Thymus (tissue), 14 donors: ENCODE measurements at places on chromosomes 2 and 18. TPM values are rescaled to one million over a fixed set of nuclear protein-coding genes. Genes with fewer than 3 reads are reported as not detected.
A peak's percentile ranks its signal among the peaks of the same experiment; 100 is the strongest.

GRCh38 chr2:146415291-146415690, 1429.5 kb upstream of the ACVR2A start:
- no peak overlapping the region for H3K4me3 ChIP-seq
- no peak overlapping the region for H3K27ac ChIP-seq
- no peaks in the 10 kb centered on the region for H3K36me3 ChIP-seq
- no peaks in the 10 kb centered on the region for H3K4me1 ChIP-seq

Gene LRPPRC
- total RNA-seq = 52.7 TPM

Gene CFC1
- total RNA-seq = 11.4 TPM

Gene PROM2
- total RNA-seq = 2.3 TPM

- H3K4me3 ChIP-seq = peak overlapping the region; percentile 42
- DNase-seq = peak; percentile 79
- H3K27me3 ChIP-seq = peaks cover 12% of the 10 kb centered on the region
- no peak overlapping the region for H3K27ac ChIP-seq
- H3K36me3 ChIP-seq = no peaks in the 10 kb centered on the region
These were observed 38.6 kb upstream of the POLE4 start for GRCh38 chr2:74919827-74920226.

DNA sequence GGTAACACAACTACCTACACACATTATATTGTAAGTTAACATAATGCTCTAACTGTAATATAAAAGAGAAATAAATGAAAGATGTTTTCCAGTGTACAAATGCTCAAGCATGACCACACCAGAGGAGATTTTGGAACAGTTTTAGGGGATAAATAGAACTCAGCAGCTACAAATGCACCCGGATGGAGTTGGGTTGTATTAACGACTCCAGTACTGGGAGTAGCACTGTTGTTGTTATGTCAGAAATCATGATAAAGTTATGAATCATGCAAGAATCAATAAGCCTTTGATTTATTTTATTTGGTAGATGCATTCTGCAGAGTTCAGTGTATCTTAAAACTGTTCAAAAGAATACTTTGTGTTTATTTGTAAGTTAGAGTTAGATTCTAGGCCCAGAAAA, 126.9 kb downstream of the MAP3K20 start:
- no peak overlapping the region for H3K27ac ChIP-seq
- H3K36me3 ChIP-seq = no peaks in the 10 kb centered on the region
- no peak for DNase-seq
- no peaks in the 10 kb centered on the region for H3K27me3 ChIP-seq
- no peaks in the 10 kb centered on the region for H3K4me1 ChIP-seq
- H3K4me3 ChIP-seq = no peak overlapping the region

DNA sequence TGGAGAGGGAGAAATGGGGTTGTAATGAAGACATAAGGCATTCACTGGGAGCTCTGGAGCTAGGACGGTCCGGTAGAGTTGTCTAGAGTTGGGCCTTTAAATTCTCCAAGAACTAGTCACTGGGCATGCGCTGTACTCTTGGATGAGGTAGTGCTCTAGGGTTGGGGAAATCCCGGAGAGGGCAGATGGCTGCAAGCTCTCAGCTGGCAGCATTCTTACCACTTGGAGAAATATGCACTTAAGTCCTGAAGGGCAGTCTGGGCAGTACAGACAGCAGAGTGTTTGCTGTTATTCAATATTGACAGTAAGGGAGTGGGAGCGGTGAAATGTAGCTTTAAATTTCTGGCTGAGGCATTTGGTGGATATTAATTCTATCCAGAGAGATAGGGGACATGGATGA, 214.6 kb downstream of the RDH14 start:
- no peak for DNase-seq
- H3K36me3 ChIP-seq = no peaks in the 10 kb centered on the region
- no peaks in the 10 kb centered on the region for H3K4me1 ChIP-seq
- no peak overlapping the region for H3K4me3 ChIP-seq

DNA sequence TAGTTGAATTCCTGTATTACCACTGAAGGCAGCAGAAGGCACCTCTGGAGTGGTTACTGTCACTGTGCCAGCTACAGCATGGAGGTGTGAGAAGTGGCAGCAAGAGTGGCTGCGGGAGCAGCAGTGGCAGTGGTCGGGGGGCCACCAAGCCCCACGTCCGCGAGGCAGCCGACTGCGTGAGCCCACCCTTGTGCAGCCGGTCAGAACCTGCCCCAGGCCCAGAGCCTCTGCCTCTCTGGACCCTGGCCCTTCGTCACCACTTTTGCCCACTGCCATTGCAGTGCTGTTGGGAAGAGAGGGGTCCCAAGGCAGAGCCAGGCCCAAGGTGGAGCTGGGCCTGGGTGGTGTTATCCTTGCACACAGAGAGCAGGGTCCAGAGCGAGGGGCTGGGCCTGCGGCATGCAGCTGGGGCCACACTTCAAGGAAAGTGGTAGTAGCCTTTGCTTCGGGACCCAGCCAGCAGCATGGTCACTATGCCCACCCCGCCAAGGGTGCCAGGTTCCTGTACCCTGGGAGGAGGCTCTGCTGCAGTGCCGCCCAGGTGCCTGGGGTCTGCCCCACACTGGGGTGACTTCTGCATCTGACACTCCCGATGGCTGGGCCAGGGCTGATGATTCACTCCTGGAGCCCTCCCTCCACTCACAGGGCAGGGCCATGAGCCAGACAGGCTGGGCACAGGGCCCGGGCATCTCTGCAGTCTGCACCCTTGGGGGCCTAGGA, 450.1 kb upstream of the LRATD1 start:
- H3K4me1 ChIP-seq = no peaks in the 10 kb centered on the region
- H3K27me3 ChIP-seq = no peaks in the 10 kb centered on the region
- no peaks in the 10 kb centered on the region for H3K36me3 ChIP-seq
- H3K27ac ChIP-seq = no peak overlapping the region

DNA sequence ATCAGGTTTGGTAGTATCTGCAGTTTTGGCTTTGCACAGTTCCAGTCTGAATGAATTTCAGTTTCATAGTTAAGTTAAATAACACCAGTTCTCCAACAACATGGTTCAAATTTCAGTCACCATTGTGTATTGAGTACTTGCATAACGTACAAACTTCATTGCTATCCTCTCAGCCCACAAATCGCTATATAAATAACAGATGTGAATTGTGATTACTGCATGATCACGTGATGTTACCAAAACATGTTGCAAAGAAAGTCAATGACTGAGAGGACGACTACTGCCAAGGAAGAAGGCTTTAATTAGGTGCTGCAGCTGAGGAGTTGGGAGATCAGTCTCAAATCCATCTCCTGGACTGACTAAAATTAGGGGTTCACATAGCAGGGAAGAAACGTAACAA, 48.2 kb downstream of the COL4A4 start:
- no peak overlapping the region for H3K4me3 ChIP-seq
- no peak for DNase-seq
- no peak overlapping the region for H3K27ac ChIP-seq

DNA sequence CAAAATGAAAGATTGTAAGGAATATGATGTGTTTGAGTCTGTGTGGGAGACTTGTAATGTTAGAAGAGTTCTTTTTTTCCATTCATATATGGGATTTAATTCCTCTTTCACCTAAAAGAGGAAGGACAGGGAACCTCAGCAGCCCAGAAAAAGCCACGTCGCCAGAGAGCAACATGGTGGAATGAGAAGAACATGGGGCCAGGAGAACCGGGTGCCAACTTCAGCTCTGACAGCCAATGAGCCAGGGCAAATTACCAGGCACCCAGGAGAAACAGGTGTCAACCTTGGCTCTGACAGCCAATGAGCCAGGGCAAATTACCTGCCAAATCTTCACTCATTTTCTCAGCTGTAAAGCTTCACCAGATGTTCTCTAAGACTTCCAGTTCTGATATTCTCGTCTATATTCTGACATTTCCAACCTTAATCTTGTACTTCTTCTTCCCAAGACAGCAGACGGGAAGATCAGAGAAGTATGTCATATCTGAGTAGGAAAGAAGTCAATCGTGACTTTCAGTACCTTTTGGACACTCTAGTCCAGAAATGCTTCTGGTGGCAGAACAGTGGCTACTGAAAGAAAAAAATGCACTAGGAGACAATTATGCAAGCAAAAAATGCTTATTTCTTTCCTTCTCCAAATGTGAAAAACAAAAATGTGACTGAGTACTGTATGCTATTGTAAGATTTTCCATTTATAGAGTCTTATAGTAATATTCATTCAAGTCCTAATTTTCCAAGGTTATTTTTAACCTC, 79.2 kb upstream of the COL5A2 start:
- H3K4me1 ChIP-seq = no peaks in the 10 kb centered on the region
- H3K27ac ChIP-seq = no peak overlapping the region
- no peak for DNase-seq

DNA sequence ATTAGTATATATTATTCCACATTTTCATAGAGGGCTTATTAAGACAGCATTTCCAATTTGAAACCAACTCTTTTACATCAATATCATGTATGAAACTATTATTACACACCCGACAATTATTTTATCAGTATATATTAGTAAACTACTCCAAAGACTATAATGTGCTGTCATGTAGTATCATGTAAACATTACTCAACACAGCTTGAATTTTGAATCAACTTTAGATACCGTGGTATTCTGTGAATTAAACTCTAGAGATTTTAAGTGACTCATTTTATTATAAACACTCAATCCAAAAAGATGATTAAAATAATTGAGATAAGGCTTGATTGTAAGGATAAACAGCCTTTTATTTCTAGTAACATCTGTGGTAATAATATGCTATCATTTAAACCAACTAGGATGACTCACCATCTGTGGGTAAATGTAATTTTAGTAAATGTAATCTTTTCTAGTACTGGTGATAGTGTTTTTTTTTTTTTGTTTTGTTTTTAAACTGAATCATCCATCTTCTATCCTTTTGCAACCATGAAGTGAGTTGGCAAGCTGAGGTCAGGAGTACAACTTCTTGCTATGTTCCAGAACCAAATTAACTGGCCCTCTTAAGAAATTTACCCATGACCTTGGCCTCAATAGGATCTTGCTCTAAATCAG, 144.3 kb upstream of the SMAD7 start:
- H3K27me3 ChIP-seq = no peaks in the 10 kb centered on the region
- no peak overlapping the region for H3K27ac ChIP-seq

- no peaks in the 10 kb centered on the region for H3K27me3 ChIP-seq
- no peak for DNase-seq
- no peak overlapping the region for H3K4me3 ChIP-seq
- H3K36me3 ChIP-seq = no peaks in the 10 kb centered on the region
These were observed 24.0 kb upstream of the ITGB6 start for GRCh38 chr2:160224060-160224459.

Gene ASXL2
- total RNA-seq = 7.4 TPM

Gene TBR1
- total RNA-seq = 0.05 TPM

GRCh38 chr2:129233751-129234406, 745.6 kb upstream of the RAB6C start:
- no peaks in the 10 kb centered on the region for H3K36me3 ChIP-seq
- no peak overlapping the region for H3K4me3 ChIP-seq
- no peak overlapping the region for H3K27ac ChIP-seq

DNA sequence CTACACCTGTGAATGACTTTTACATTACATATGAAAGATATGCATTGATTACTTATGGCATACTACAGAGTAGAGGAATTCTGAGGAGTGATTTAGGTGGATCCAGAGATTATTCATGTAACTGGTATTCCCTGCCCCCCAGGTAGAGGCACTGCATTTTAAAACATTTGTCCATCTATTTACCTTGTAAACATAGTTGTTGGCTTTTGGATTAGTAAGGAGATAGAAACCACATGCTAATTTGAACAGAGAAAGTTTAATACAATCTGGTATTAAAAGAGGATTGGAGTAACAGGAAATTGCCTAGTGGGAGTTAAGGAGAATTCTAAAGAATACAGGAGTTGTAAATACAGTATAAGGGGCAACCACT, 15.9 kb downstream of the GALNT3 start:
- H3K27ac ChIP-seq = no peak overlapping the region
- H3K27me3 ChIP-seq = no peaks in the 10 kb centered on the region
- H3K4me1 ChIP-seq = no peaks in the 10 kb centered on the region

GRCh38 chr2:40497251-40497859, 45.5 kb upstream of the SLC8A1 start:
- no peak overlapping the region for H3K27ac ChIP-seq
- no peaks in the 10 kb centered on the region for H3K27me3 ChIP-seq
- no peaks in the 10 kb centered on the region for H3K36me3 ChIP-seq
- no peak for DNase-seq
- H3K4me3 ChIP-seq = no peak overlapping the region

Gene CRYBA2
- 0.14 TPM for total RNA-seq

Gene ZNF521
- total RNA-seq = 9.2 TPM

DNA sequence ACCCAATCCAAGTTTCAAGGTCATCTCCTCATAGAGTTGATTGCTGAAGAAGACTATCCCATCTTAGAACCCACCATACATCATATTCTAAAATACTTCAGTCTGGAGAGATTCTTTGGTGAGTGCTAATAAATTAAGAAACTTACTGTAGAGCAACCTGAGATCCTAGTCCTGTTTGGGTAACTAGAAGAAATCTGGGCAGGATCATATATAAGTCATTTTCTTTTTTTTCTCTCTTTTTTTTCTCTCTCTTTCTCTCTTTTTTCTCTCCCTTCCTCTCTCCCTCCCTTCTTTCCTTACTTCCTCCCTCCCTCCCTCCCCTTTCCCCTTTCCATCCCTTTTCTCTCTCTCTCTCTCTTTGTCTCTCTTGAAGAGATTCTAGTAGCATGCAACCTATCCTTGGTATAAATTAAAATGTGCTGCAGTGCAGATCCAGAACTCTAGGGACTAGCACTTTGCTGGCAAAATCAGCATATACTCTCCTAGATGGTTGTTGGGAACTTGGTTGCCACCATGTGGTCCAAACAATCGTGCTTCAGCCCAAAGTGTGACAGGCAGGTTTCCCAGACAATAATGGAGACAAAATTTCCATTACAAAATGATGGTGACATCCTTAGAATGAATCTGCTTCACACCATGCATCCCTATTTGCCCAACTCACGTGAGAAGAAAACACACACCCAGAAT, 399.4 kb upstream of the CELF4 start:
- H3K27ac ChIP-seq = no peak overlapping the region
- H3K4me1 ChIP-seq = no peaks in the 10 kb centered on the region
- H3K27me3 ChIP-seq = no peaks in the 10 kb centered on the region
- no peaks in the 10 kb centered on the region for H3K36me3 ChIP-seq
